ENCODE measurements at places on chromosomes 16 and 17.

- no peak for DNase-seq
Measured at GRCh38 chr16:54879681-54880080, 51.0 kb upstream of the IRX5 start.

GRCh38 chr17:58936295-58936694 lies 170.4 kb downstream of the TRIM37 start:
- DNase-seq: no peak

- no peak for DNase-seq
Measured at GRCh38 chr16:75065521-75066149, 50.9 kb downstream of the LDHD start.

- DNase-seq: peak; percentile 8
Measured at GRCh38 chr17:4492721-4493561, 5.7 kb upstream of the SPNS2 start.

DNA sequence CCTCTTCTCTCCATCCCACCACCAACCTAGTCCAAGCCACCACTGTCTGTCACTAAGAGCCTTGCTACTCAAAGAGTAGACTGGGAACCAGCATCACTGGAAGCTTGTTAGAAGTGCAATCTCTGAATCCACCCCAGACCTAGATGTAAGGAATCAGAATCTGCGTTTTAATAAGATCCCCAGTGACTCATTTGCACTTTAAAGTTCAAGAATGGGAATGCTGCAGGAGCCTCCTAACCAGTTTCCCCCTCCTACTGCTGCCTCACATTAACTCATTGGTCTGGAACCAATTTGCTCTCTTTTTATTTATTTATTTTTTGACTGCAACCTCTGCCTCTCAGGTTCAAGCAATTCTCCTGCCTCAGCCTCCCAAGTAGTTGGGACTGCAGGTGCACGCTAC lies 19.8 kb upstream of the LYRM9 start:
- no peak for DNase-seq

DNA sequence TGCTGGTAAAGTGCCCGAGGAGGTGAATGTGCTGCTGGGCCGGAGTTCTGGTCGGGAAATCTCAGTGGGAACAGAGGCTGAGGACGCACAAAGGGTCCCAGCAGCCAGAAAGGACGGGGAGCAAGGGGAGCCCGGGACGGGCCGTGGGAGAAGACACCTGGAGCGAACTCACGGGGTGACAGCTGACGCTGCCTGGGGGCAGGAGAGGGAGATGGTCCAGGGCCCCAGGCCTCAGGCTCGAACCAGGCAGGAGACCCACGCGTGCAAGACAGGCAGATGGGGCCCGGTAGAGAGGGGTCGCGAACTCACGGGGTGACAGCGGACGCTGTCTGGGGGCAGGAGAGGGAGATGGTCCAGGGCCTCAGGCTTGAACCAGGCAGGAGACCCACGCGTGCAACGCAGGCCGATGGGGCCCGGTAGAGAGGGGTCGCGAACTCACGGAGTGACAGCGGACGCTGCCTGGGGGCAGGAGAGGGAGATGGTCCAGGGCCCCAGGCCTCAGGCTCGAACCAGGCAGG lies 72.9 kb downstream of the METRNL start:
- DNase-seq: no peak

- DNase-seq: no peak
Measured at GRCh38 chr16:67339453-67339852, 12.8 kb downstream of the LRRC36 start.

DNA sequence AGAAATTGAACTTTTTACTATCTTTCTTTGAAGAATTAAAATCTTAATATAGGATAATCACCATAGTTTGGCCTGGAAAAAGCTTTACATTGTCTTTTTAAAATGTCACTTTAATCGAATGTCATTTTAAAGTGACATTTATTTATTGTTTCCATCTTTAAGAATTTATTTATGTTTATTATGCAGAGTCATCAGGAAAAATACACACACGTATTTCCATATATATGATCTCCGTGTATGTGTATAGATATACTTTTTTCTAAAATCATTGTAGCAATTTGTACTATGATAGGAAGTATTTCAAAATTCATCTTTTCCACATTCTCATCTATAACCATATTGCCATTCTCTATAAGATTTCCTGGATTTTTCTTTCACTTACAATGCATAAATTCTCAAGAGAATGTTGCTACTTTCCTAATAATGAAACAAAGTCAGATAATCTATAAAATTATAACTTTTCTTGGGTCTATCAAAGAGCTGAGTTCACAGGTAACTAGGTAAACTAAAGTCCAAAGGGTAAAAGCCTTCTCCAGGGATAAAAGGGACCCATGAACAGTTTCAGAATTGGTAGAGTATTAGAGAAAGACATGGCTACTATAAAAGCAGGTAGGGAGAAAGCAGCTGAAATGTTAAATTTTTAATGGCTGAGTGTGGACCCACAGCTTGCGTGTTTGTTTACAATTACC lies 11.9 kb downstream of the ABCA8 start:
- DNase-seq: no peak

DNA sequence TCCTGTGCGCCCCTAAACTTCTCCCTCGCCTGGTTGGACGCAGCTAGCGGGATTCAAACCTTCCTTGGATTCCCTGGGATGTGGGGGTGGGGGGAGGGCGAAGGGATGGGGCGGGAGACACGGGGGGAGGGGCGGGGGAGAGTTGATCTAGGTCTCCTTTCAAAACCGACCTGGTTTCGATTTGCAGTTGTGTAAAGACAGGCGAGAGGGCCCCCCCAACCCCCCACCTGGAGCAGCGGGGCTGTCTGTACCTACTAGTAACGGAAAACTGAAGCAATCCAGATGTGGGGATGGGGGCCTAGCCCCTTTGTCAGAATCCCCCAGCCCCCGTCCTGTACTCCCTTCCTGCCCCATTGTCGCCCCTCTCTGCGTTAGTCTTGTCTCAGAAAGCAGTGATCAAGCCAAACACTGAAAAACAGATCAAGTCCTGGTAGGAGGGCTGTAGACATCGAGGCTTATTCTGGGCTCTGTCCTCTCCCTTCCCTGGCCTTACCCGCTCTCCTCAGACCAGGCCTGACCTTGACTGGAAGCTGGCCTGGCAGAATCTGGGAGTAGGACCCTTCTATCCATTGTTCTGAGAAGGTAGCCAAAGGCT lies 902 bp downstream of the DLX4 start:
- DNase-seq: no peak

DNA sequence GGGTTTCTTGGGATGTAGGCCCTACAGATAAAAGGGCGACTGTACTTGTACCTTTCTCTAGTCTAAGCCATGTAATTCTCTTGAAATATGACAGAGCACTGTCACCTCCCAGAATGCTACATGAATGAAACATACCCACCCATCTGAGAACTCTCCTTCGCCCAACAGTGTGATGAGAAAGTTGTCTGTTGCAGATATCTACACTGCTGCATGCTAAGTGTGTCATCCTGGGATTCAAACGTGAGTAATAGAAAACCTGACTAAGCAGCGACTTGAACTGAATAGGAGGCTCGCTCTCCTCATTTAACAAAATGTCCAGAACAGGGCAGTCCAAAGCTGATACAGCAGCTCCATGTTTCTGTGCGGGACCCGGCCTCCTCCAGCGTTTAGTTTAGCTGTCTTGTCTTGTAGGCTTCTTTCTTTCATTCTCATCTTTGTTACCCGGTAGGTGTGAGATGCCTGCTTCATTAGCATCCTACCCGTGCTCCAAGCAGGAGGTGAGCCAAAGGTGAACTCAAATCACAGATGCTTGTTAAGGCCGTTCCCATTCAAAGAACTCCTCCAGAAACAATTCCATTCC lies 211.9 kb downstream of the PRKCA start:
- no peak for DNase-seq

GRCh38 chr17:247767-248166 lies 66.3 kb upstream of the DOC2B start:
- no peak for DNase-seq

- peak; percentile 35 for DNase-seq
Measured at GRCh38 chr16:67663151-67663876, 2.6 kb downstream of the PARD6A start.

All from CD4-positive, alpha-beta T cell treated with Interleukin-21 for 1 hour (primary cell).